Activated naive CD8-positive, alpha-beta T cell treated with anti-CD3 and anti-CD28 coated beads, Interleukin-2, amount 10 ng/mL, durations not matched to agents 7 days and 5 days (primary cell): ENCODE measurements at places on chromosomes 5 and 9. TPM values are rescaled to one million over a fixed set of nuclear protein-coding genes. Genes with fewer than 3 reads are reported as not detected.
A peak's percentile ranks its signal among the peaks of the same experiment; 100 is the strongest.

DNA sequence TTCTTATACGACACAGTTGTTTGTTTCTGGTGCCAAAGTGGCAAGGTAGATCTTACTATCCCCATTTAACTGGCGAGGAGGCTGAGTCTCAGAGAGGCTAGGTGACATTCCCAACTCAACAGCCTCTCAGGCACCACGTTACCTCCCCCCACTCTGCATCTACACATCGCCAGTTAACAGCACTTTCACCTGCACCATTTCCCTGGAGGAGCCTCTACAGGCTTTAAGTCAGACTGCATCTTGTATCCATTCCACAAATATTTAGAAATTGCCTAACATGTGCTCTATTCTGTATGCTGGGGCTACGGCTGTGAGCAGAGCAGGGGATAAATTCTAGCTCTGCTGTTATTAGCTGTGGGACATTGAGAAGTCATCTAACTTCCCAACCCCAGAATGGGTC lies 168.6 kb downstream of the INSYN2B start:
- DNase-seq, result no peak

DNA sequence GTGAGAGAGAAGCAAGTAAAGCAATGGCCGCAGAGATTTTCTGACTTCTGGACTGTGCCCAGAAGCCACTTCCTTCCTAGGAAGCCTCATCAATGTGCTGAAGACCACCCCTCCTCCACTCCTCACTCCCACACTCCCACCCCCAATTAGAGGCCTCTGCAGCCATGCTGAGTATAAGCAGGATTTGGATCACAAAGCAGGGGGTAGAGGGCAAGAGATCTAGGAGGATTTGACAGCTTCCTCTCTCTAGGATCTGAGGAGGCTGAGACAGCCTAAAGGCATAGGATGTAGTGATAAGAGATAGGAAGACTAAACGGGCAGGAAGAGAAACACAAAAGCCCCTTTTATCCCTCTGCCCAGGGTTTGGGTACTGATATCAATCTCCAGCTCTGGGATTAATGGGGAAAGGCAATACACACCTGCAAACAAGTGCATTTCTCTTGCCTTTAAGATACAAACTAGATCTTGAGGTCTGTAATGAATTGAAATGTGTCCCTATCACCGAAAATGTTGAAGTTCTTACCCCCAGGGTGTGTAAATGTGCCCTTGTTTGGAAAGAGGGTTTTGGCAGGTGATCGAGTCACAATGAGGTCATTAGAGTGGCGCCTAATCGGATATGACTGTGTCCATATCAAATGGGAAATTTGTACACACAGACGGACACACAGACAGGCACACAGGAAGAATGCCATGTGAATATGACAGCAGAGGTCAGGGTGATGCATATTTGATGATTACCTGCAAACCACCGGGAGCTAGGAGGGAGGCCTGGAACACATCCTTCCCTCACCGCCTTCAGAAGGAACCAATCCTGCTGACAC lies 28.5 kb downstream of the KCNV2 start:
- DNase-seq, result no peak

DNA sequence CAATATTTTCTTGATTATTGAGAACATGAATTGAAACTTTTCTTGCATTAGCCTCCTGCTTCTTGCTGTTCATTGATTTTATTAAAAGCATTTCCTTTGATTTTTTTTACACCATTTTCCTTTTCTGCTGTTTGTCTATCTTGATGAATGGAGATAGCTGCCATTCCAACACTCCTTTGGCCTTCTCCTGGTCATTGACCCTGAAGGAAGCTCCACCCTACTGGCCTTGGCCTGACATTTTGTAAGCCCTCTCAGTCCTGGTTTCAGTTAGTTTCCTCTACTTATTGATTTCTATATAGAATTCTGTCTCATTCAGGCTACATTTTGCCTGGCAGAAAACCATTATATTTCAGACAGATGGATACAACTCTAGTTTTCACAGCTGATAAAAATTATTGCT lies 115.1 kb upstream of the DMRTA1 start:
- DNase-seq, result no peak

DNA sequence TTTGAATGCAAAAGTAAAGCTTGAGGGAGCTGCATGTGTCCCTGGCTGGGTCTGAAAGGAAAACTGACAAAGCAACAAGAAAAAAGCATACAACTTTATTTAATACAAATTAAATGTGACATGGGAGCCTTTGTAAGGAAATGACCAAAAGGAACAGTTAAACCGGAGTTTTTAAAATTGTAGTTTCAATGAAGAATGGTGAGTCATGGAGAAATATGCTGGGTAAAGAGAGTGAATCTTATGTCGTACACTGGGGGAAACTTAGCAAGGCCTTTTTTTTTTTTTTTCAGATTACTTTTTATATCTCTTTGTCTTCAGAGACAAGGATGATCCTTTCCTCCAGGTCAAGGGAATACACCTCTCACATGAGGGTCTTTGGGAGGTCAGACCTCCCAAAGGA lies 50.1 kb upstream of the FBXL17 start:
- no peak for DNase-seq

DNA sequence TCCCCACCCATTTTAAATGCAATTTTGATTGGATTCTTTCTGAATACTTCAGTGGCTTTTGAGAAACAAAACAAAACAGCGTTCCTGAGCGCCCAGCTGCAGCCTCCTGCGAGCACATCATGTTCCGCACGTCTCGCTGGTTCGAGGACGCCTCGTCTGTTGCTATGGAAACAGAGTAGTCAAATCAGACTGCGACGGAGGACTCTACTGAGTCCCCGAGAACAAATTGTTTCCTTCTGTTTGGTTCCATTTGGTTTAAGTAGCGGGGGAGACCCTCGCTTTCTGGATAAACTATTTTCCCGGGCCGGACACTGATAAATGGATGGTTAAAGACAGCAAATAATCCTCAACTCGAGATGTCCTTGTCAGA lies 69.0 kb downstream of the SLC28A3 start:
- DNase-seq, result peak; percentile 46

- no peak for DNase-seq
Observed at GRCh38 chr9:126334721-126335621, 8.3 kb downstream of the MVB12B start.

- DNase-seq, result no peak
Observed at GRCh38 chr9:128304136-128304970, 17.9 kb downstream of the TRUB2 start.

GRCh38 chr9:97628668-97629067 lies 4.5 kb downstream of the TSTD2 start:
- no peak for DNase-seq

DNA sequence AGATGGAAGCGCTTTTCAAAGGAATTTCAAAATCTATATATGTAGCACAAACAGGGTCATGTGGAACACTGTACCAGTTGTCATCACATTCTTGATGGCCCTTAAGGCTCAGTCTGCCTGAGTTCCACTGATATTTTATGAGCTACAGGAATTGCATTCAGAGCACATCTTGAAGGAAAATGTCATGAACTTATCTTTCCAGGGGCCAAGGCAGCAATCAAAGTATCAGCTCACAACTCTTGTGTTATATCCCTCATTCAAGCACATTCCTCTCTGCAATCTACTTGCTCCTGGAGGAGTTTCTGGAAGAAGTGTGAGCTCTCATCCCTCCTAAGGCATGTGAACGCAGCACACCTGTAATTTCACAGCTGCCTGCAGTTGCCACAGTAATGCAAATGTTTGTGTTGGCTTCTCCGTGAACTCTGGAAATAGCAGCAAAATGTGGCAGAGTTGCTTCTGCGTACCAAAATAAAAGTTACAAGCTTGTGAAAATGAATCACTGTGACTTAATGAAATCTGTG lies 89.7 kb upstream of the EQTN start:
- DNase-seq, result no peak

DNA sequence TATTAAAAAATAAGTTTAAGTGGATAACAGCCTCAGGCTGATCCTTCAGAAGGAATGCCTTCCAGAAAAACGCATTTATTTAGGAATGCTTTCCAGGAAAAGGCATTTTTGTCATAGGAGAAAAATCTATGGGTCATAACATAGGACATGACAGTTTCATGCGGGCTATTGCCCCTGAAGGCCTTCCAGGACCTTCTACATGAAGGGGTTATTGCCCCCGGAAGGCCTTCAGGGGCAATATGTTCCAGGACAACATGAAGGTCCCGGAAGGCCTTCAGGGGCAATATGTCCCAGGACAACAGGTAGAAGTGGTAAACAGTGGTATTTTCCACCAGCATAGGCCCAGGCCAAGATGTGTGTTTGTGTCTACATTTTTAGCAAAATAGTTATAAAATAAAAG lies 191.3 kb upstream of the RASA1 start:
- DNase-seq, result no peak

GRCh38 chr5:59276325-59276675 lies 617.2 kb downstream of the PDE4D start:
- DNase-seq, result no peak

- DNase-seq, result no peak
Observed at GRCh38 chr5:95759005-95759404, 27.9 kb downstream of the RHOBTB3 start.

GRCh38 chr9:124733964-124734740 lies 37.0 kb downstream of the NR6A1 start:
- no peak for DNase-seq

DNA sequence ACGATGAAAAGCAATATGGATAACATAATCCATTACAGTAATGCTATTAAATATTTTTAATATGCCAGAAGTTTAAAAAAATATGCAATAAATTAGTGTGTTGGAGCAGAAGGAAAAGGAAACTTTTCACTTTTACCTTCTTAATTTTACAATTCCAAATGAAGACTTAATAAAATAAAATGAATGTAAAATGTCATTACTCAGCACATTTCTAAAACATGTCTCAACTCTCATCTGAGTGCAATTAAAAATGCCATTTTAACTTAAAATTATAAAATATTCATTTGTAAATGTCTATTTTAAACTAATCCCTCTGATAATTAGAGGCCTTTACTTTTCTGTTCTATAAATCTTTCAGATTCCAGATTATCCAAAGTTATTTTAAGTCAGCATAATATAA lies 733.4 kb downstream of the DNAH5 start:
- no peak for DNase-seq

- no peak for DNase-seq
Observed at GRCh38 chr5:39555788-39556187, 131.0 kb upstream of the DAB2 start.

- no peak for DNase-seq
Observed at GRCh38 chr5:151683444-151683843, 3.3 kb downstream of the SPARC start.

- no peak for DNase-seq
Observed at GRCh38 chr5:127746756-127747155, 43.6 kb downstream of the CCDC192 start.

- DNase-seq, result no peak
Observed at GRCh38 chr9:124285903-124286291, 28.1 kb downstream of the NEK6 start.

GRCh38 chr9:88993327-88993726 lies 2.1 kb downstream of the S1PR3 start:
- no peak for DNase-seq

GRCh38 chr5:172730981-172731679 lies 39.9 kb downstream of the DUSP1 start:
- DNase-seq, result no peak

GRCh38 chr5:446883-447263 lies 3.9 kb downstream of the EXOC3 start:
- peak; percentile 36 for DNase-seq

Gene TTC16
- 5.3 TPM for total RNA-seq

Gene DBN1
- 87.0 TPM for total RNA-seq

Gene RNF180
- not detected for total RNA-seq

Gene ATP6V0E1
- total RNA-seq, result 142 TPM
